ENCODE measurements at places on chromosomes 6 and 20. TPM values are rescaled to one million over a fixed set of nuclear protein-coding genes. Genes with fewer than 3 reads are reported as not detected.
A peak's percentile ranks its signal among the peaks of the same experiment; 100 is the strongest.

Gene SLC17A1
- not detected for total RNA-seq

Gene ELOVL5
- total RNA-seq = 66.6 TPM

Gene CCN2
- 194 TPM for total RNA-seq

Gene OPN5
- total RNA-seq = not detected

Gene PTCHD4
- total RNA-seq = 0.74 TPM

Gene AKAP7
- total RNA-seq = 13.2 TPM

Gene IL20RA
- 3.5 TPM for total RNA-seq

Gene LTB
- total RNA-seq = 0.84 TPM

Gene IL17F
- total RNA-seq = not detected

Gene WDR46
- 19.0 TPM for total RNA-seq

Gene DSTN
- 572 TPM for total RNA-seq

Gene HCRTR2
- total RNA-seq = not detected

Gene C20orf144
- total RNA-seq = 0.29 TPM

- no peak for DNase-seq
Observed at GRCh38 chr6:139294090-139294489, 2.3 kb upstream of the TXLNB start.

- DNase-seq = no peak
Observed at GRCh38 chr6:147738516-147739162, 230.1 kb downstream of the SAMD5 start.

DNA sequence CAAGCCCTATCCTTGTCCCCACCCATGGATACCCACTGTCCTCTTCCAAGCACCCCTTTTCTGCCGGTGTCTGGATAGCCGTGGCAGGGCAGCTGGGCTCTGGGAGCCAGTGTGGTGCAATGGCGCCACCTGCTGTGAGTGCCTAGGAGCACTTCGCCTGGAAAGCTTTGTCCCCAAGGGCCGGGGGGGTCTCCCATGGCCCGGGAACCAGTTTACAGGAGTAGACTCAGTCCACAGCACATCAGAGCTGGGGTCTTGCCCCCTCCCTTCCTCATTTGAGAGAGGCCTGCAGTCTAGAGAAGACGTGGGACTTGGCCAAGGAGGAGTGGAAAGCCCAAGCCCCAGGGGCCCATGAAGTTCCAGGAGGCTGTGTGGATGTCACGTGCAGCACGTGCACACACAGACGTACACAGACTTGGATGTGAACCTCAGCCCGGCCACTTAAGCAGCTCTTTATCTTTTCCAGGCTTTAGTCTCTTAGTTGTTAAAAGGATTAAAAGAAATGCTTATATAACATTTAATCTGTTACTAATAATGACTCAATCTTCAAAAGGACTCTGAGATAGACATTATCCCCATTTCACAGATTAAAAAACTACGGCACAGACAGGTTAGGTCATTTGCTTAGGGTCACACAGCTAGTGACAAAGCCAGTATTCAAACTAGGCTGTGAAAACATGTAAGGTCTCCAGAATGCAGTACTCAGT lies 40.9 kb upstream of the CDH22 start:
- peak; percentile 62 for DNase-seq

DNA sequence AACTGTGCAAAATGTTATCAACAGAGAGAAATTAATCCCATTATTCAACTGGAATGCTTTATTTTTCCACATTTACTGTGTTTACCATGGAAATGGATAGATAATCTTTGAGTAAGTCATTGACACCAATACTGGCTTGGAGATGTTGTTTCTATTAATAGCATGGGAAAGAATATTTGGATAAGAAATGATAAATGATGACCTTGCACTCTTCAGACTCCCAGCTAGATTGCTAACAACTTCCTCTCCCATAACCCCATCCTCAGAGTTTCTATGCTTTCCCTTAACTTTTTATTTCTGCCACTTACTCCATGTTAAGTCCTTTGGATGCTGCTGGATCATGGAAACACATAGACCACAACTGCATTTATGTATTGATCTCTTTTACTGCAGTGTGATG lies 182.5 kb downstream of the FNDC1 start:
- no peak for DNase-seq

GRCh38 chr6:43318011-43318410 lies 9.4 kb upstream of the CRIP3 start:
- DNase-seq = no peak

GRCh38 chr6:69907981-69908498 lies 41.7 kb downstream of the COL19A1 start:
- DNase-seq = no peak

- peak; percentile 50 for DNase-seq
Observed at GRCh38 chr20:19992996-19993908, 23.9 kb upstream of the NAA20 start.

- peak; percentile 71 for DNase-seq
Observed at GRCh38 chr6:7108964-7109836, 1.4 kb downstream of the RREB1 start.

DNA sequence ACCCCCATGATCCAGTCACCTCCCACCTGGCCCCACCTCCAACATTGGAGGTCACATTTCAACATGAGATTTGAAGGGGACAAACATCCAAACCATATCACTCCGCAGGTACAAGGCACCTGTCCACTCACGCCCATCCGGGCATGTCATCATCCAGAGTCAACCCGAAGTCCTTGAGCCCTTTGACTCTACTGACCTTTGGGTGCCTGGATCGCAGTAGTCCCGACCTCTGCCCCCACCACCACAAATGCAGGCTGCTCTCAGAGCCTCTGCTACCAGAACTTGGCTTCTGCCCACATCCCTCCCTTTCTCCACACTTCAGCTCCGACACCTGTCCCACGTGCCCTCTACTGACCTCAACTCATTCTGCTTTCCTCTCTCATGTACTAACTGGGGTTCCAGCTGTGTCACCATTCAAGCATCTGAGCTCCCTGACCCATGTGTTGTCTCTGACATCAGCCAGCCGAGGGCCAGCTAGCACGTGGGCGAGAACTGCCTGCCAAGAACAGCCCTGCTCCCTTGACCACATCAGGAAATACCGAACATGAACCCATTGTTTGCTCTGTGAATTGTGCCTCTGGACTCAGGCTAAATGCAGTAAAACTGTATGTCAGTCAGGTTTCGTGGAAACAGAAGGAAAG lies 498.3 kb upstream of the SULF2 start:
- peak; percentile 65 for DNase-seq

- no peak for DNase-seq
Observed at GRCh38 chr6:136658711-136659110, 108.5 kb upstream of the MAP7 start.

GRCh38 chr20:48656137-48656536 lies 171.7 kb downstream of the PREX1 start:
- no peak for DNase-seq

GRCh38 chr6:94213226-94213625 lies 793.9 kb upstream of the EPHA7 start:
- no peak for DNase-seq

- no peak for DNase-seq
Observed at GRCh38 chr6:159214281-159214680, 45.1 kb downstream of the FNDC1 start.

- no peak for DNase-seq
Observed at GRCh38 chr6:156513504-156513903, 263.7 kb upstream of the ARID1B start.

DNA sequence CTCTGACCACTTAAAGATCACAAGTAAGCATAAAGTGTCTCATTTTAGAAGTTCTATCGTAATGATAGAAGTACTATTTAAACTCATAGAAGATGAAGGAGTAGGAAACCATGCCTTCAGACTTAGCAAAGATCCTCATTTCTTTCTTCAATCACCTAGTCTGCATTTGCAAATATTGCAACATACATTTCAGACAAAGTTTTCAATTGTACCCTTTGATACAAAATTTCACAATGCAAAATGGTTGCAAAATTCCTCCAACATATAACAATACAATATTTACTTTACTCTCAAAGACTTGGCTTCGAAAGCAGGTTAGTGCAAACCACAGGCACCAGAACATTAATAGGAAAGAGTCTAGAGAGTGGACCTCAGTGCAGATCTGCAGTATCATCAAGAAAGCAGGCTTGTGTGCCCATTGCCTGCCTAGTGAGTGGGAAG lies 16.1 kb upstream of the ROS1 start:
- DNase-seq = no peak

DNA sequence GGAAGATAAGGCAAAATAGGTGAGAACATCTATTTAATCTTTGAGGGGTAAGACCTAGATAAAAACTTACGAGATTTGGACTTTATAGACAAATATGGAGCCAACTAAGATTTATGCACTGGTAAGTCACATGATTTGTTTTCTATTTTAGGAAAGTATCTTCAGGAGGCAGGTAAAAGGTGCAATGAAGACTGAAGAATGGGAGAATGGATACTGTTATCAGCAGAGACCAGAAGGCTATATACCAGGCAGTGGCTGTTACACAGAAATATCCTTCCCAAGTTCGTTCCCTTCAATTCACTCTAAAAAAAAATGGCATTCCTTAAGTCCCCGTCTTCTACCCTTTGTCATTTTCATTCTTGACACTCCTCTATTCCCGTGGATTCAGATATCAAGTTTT lies 123.8 kb downstream of the MYB start:
- no peak for DNase-seq

- DNase-seq = peak; percentile 93
Observed at GRCh38 chr20:50308513-50309279, 118.1 kb downstream of the CEBPB start.

DNA sequence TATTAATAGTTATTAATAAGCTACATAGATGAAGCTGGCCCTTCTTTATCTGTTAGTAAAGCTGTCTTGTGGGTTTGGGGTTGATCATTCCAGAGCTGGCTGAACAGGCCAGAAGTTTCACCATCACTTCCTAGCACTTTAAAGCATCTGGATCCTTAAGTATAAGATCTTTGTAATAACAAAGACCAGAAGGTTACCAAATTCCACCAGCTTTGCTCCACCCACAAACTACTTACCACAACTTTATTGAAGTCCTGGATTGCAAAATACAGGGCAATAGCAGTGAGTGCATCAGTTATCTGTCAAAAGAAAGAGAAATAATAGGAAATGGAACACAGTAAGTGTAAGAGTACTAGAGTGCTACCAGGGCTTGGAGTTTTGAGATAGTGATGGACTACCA lies 33.0 kb downstream of the PIGU start:
- DNase-seq = no peak

Data from left cardiac atrium (tissue), 4 donors.